ENCODE measurements at places on chromosomes 1 and 21. TPM values are rescaled to one million over a fixed set of nuclear protein-coding genes. Genes with fewer than 3 reads are reported as not detected.

KIF14 gene
- total RNA-seq: 0.27 TPM

SERBP1 gene
- total RNA-seq: 236 TPM

CD1C gene
- total RNA-seq: 0.99 TPM

AUNIP gene
- not detected for total RNA-seq

TMPRSS15 gene
- not detected for total RNA-seq

All from sigmoid colon (tissue), 7 donors.